Esophagus muscularis mucosa (tissue), 4 donors: ENCODE measurements at places on chromosomes 5 and 9. TPM values are rescaled to one million over a fixed set of nuclear protein-coding genes. Genes with fewer than 3 reads are reported as not detected.

DNA sequence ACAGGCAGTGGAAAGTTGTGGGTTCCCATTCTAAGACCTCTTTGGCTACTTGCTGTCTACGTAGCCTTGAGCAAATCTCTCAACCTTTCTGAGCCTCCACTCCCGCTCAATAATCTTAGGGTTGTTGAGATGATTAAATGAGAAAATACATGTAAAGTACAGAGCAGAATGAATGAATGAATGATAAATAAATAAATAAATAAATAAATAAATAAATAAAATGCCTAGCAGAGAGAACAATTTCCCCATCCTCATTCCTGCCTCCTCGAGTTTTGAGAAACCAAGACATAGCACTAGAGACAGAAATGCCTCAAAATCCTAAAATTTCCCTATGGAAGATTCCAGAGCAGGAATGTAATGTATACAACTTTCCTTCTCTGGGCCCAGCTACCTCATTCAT lies 128.3 kb upstream of the RAD23B start:
- H3K27ac ChIP-seq = no peak overlapping the region
- no peaks in the 10 kb centered on the region for H3K4me1 ChIP-seq
- no peak for DNase-seq
- no peak overlapping the region for H3K4me3 ChIP-seq
- no peaks in the 10 kb centered on the region for H3K36me3 ChIP-seq

DNA sequence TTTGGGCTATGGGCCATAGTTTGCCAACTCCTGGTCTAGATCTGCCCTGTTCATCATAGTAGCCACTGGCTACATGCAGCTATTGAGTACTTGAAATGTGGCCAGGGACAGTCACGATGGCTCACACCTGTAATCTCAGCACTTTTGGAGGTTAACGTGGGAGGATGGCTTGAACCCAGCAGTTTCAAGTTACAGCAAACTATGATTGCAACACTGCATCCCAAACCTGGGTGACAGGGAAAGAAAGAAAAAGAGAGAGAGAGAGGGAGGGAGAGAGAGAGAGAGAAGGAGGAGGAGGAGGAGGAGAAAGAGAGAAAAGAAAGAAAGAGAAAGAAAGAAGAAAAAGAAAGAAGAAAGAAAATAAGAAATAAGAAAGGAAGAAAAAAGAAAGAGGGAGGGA lies 5.1 kb upstream of the GMCL2 start:
- no peaks in the 10 kb centered on the region for H3K4me1 ChIP-seq
- H3K27me3 ChIP-seq = peaks cover 29% of the 10 kb centered on the region
- DNase-seq = no peak
- no peak overlapping the region for H3K27ac ChIP-seq
- no peaks in the 10 kb centered on the region for H3K36me3 ChIP-seq

DNA sequence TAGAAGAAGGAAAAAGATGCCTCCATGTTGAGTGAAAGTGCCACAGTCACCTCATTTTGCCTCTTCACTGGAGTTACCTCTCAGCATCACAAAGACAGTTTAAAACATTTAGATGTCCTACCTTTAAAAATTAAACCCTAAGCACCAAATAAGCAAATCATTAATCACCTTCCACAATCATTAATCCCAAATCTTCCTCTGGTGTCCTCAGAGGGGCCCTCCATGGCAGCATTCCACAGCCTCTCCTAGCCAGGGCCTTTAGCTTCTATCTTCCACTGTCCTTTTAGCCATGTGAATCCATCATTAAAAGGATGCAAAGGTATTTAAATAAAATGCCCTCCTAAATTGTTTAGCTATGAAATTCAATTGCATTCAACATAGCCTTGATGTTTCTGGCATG lies 310.8 kb downstream of the PDE4D start:
- H3K4me3 ChIP-seq = no peak overlapping the region
- H3K4me1 ChIP-seq = peaks cover 7% of the 10 kb centered on the region
- no peaks in the 10 kb centered on the region for H3K36me3 ChIP-seq
- DNase-seq = no peak
- H3K27me3 ChIP-seq = no peaks in the 10 kb centered on the region

- DNase-seq = no peak
- no peak overlapping the region for H3K27ac ChIP-seq
- no peaks in the 10 kb centered on the region for H3K36me3 ChIP-seq
- H3K4me1 ChIP-seq = peaks cover 52% of the 10 kb centered on the region
- H3K4me3 ChIP-seq = no peak overlapping the region
These were observed 44.3 kb downstream of the CYSTM1 start for GRCh38 chr5:140219068-140219991.

- H3K4me1 ChIP-seq = peaks cover 99% of the 10 kb centered on the region
- H3K27ac ChIP-seq = peak overlapping the region; percentile 87
- DNase-seq = no peak
- peak overlapping the region; percentile 58 for H3K4me3 ChIP-seq
These were observed 267.7 kb downstream of the FANCC start for GRCh38 chr9:95049761-95050160.

- no peak for DNase-seq
- no peaks in the 10 kb centered on the region for H3K36me3 ChIP-seq
- no peak overlapping the region for H3K27ac ChIP-seq
- no peaks in the 10 kb centered on the region for H3K27me3 ChIP-seq
- no peaks in the 10 kb centered on the region for H3K4me1 ChIP-seq
These were observed 27.6 kb upstream of the RETREG1 start for GRCh38 chr5:16644301-16644889.

DNA sequence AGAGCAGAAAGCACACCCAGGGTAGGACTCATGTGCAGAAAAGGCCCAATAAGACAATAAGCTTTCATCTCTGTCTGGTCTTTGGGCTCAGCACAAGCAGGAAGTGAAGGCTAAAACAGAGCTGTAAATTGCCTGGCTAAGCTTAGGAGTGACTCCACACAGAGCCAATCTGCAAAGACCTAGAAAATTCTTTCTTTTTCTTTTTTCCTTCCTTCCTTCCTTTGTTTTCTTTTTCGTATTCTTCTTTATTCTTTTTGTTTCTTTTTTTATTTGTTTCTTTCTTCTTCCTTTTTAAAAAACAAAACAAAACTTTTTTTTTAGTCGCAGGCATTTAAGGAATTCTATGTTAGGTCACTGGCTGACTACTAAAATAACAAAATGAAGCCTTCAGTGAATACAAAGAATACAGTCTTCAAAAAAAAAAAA lies 12.2 kb downstream of the SLC35A4 start:
- H3K27ac ChIP-seq = no peak overlapping the region
- no peaks in the 10 kb centered on the region for H3K36me3 ChIP-seq
- H3K27me3 ChIP-seq = no peaks in the 10 kb centered on the region
- H3K4me3 ChIP-seq = no peak overlapping the region
- peaks cover 4% of the 10 kb centered on the region for H3K4me1 ChIP-seq

DNA sequence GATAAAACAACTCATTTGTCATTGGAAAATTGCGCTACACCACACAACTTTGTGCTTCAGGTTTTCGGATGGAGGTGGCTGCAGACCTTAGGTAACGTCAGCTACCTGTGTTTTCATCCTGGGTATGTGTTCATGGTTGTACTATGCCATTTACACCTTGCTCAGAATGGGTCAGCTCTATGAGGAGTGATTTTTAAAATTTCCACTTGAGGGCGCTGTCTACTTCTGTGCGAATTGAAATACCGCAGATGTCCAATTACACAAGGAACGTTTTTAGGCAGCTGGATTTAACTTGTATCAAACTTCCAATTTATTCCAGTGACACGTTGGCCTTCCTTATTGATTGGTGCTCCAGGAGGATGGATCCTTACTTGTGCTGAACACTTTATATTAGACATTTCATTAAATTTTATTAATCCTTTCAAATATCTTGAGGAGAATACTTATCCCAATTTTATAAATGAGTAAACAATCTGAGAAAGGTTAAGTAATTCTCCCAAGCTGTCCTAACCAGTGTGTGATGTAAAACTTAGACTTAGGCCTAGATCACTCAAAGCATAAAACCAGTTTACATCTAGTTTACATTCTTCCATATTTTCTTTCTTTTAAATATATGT lies 23.4 kb downstream of the DMRTA1 start:
- H3K27ac ChIP-seq = no peak overlapping the region
- H3K36me3 ChIP-seq = no peaks in the 10 kb centered on the region
- no peak overlapping the region for H3K4me3 ChIP-seq
- DNase-seq = no peak
- H3K4me1 ChIP-seq = no peaks in the 10 kb centered on the region

- H3K4me3 ChIP-seq = no peak overlapping the region
- no peaks in the 10 kb centered on the region for H3K27me3 ChIP-seq
- DNase-seq = no peak
- H3K27ac ChIP-seq = no peak overlapping the region
These were observed 76.0 kb downstream of the ARL15 start for GRCh38 chr5:54234304-54234933.

- peaks cover 14% of the 10 kb centered on the region for H3K4me1 ChIP-seq
- H3K36me3 ChIP-seq = no peaks in the 10 kb centered on the region
- DNase-seq = no peak
- H3K27ac ChIP-seq = no peak overlapping the region
- no peaks in the 10 kb centered on the region for H3K27me3 ChIP-seq
These were observed 86.6 kb downstream of the EHMT1 start for GRCh38 chr9:137705443-137705863.

DNA sequence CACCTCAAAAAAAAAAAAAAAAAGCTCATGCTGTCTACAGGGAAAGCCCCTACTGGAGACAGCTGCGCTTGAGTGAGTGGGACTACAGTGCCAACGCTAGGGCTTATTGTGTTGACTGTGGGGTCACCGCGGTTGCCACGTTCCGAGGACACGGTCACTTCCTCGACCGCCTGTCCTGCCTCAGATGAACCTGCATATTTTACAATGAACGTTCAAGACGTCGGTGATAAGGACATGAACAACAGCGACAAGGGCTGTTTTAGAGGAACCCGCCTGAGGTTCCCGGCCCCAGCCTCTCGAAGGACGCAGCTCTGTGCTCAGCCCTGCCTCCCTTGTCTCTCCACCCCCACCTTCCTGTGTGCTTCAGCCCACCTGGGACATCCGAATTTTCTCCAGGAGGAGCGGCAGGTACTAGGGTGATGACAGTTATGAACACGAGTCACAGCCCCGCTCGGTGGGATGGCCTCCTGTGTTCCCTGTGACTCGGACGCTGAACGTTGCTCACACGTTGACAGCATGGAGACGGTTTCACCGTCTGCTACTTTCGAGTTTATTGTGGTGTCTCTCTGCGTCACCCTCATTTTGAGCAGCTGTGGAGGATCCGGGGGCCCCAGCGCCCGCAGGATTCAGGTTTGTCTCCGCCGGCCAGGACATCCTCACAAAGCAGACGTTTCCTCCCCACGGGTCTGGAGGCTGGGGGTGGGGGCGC lies 11.3 kb upstream of the DIPK1B start:
- no peak overlapping the region for H3K4me3 ChIP-seq
- DNase-seq = no peak
- no peaks in the 10 kb centered on the region for H3K36me3 ChIP-seq
- H3K4me1 ChIP-seq = no peaks in the 10 kb centered on the region

- H3K4me1 ChIP-seq = no peaks in the 10 kb centered on the region
- H3K36me3 ChIP-seq = no peaks in the 10 kb centered on the region
- H3K4me3 ChIP-seq = no peak overlapping the region
- H3K27ac ChIP-seq = no peak overlapping the region
- no peak for DNase-seq
- no peaks in the 10 kb centered on the region for H3K27me3 ChIP-seq
These were observed 98.7 kb downstream of the FANCC start for GRCh38 chr9:95218773-95219172.

- no peaks in the 10 kb centered on the region for H3K36me3 ChIP-seq
- H3K27ac ChIP-seq = no peak overlapping the region
- H3K27me3 ChIP-seq = no peaks in the 10 kb centered on the region
These were observed 7.5 kb downstream of the SEMA6A start for GRCh38 chr5:116567106-116567505.

GRCh38 chr5:126384985-126385384 lies 38.2 kb upstream of the GRAMD2B start:
- H3K4me3 ChIP-seq = no peak overlapping the region
- no peaks in the 10 kb centered on the region for H3K27me3 ChIP-seq
- peaks cover 53% of the 10 kb centered on the region for H3K4me1 ChIP-seq
- no peak for DNase-seq
- H3K27ac ChIP-seq = peak overlapping the region; percentile 81

GRCh38 chr9:113989017-113989713 lies 88.9 kb downstream of the AMBP start:
- H3K4me1 ChIP-seq = peaks cover 34% of the 10 kb centered on the region
- no peak overlapping the region for H3K4me3 ChIP-seq
- peak; percentile 93 for DNase-seq
- H3K36me3 ChIP-seq = no peaks in the 10 kb centered on the region
- H3K27me3 ChIP-seq = no peaks in the 10 kb centered on the region
- H3K27ac ChIP-seq = peak overlapping the region; percentile 18

GRCh38 chr9:36140086-36141084 lies 3.9 kb downstream of the GLIPR2 start:
- H3K4me3 ChIP-seq = no peak overlapping the region
- no peaks in the 10 kb centered on the region for H3K27me3 ChIP-seq
- peaks cover 47% of the 10 kb centered on the region for H3K4me1 ChIP-seq
- no peaks in the 10 kb centered on the region for H3K36me3 ChIP-seq
- peak overlapping the region; percentile 94 for H3K27ac ChIP-seq
- no peak for DNase-seq

GRCh38 chr5:88092358-88092757 lies 176.3 kb downstream of the TMEM161B start:
- H3K36me3 ChIP-seq = no peaks in the 10 kb centered on the region
- H3K27me3 ChIP-seq = no peaks in the 10 kb centered on the region
- DNase-seq = no peak
- H3K4me3 ChIP-seq = no peak overlapping the region
- no peak overlapping the region for H3K27ac ChIP-seq

GRCh38 chr5:113489299-113489698 lies 1.0 kb upstream of the MCC start:
- H3K4me3 ChIP-seq = peak overlapping the region; percentile 78
- peaks cover 18% of the 10 kb centered on the region for H3K4me1 ChIP-seq
- H3K36me3 ChIP-seq = no peaks in the 10 kb centered on the region
- H3K27ac ChIP-seq = no peak overlapping the region
- H3K27me3 ChIP-seq = no peaks in the 10 kb centered on the region
- no peak for DNase-seq

DNA sequence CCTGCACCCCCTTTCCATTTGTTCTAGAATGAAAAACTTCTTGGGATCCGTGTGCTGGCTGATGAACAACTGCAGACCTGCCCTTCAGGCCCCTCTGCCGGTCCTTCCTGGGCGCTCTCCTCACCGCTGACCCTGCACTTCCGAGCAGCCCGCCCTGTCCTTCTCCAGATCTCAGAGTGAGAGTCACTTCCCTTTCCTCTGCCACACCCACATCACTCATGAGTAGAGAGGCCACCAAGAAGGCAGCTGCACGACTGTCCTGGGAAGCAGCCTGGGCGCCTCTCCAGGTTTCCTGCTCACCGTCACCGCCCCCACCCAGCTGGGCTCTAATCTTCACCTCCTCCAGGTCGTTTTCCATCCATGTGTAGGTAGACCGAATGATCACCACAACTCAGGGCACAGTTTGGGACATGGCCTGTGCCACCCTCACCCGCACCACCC lies 35.0 kb upstream of the NSMF start:
- H3K27me3 ChIP-seq = no peaks in the 10 kb centered on the region
- no peaks in the 10 kb centered on the region for H3K4me1 ChIP-seq
- no peak overlapping the region for H3K4me3 ChIP-seq
- peaks cover 34% of the 10 kb centered on the region for H3K36me3 ChIP-seq
- no peak overlapping the region for H3K27ac ChIP-seq

- no peaks in the 10 kb centered on the region for H3K27me3 ChIP-seq
- DNase-seq = no peak
- H3K27ac ChIP-seq = no peak overlapping the region
- H3K4me1 ChIP-seq = peaks cover 5% of the 10 kb centered on the region
- H3K4me3 ChIP-seq = no peak overlapping the region
These were observed 194.0 kb downstream of the RFX3 start for GRCh38 chr9:3331801-3332200.

The FASTKD3 gene
- 13.3 TPM for total RNA-seq

The KLF4 gene
- 71.5 TPM for total RNA-seq

The ADGRD2 gene
- not detected for total RNA-seq

The PGM5 gene
- total RNA-seq = 580 TPM

The KIAA0825 gene
- 3.3 TPM for total RNA-seq

The PLCXD3 gene
- total RNA-seq = 2.1 TPM

The FAM78A gene
- 4.0 TPM for total RNA-seq

The ANKRD31 gene
- under 0.01 TPM for total RNA-seq
